ENCODE measurements at places on chromosomes 7 and 10.

- no peak for DNase-seq
Observed at GRCh38 chr10:75910032-75910431, 478.6 kb downstream of the LRMDA start.

DNA sequence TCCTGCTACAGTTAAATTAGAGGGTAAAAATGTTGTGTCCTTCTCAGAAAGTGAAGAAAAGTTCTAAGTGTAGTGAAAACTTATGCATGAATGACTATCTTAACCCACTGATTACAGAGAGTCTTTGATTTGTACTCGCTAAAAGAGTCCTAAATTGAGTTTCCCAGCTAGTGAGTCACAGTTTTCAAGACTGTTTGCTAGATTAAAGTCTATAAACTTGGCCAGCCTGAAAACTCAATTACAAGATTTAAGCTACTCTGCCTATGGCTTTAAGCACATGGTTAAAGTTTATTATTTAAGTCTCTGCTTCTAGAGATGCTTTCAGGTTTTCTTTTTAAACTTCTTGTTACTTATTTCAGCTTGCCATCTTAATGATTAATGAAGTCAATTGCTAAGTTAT lies 44.4 kb downstream of the MRPS24 start:
- no peak for DNase-seq

- no peak for DNase-seq
Observed at GRCh38 chr10:129253865-129254179, 213.2 kb upstream of the MGMT start.

GRCh38 chr7:82726038-82726800 lies 282.6 kb upstream of the CACNA2D1 start:
- no peak for DNase-seq

DNA sequence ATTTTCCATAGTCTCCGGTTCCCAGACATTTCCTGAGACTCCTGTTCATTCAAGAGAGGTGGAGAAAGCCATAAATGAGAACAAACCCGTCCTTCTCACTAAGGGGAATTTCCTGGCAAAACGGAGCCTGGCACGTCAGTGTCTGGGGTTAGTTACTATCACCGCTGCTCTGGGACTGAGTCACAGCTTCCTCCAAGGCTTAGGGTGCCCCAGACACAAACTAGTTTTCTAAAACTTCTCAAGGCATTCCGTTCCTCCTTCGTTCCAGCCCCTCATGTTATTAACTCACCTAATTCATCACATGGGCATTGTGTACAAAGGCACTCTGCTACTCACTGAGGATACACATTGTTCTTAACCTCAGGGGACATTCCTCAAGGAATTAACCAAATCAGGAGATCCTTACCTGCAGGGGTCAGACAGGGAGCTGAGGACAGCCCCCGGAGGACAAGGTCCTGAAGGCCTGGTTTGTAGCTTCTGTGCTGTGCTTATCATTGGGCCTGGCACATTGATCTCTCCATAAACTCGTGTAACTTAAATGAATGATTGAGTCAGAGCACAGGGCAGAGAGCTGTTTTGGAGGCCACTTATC lies 103.0 kb upstream of the KLF6 start:
- peak; percentile 40 for DNase-seq

DNA sequence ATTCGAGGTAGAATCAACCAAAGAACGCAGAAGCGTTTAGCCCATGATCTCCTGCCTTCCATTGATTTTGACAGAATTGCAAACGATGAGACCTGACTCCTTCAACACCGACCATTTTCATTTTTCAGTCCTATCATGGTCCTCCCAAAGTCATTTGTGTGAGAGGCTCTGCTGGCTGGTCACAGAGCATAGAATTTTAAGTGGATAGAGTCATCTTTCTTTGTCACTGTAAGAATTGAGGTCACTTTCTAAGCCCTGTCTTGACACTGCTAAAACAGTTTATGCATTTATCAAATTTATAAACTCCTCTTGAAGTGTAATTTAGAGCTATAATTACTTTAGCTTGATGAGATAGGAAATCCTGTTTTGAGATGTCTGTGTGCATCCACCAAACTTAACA lies 72.0 kb downstream of the UBE3C start:
- no peak for DNase-seq

DNA sequence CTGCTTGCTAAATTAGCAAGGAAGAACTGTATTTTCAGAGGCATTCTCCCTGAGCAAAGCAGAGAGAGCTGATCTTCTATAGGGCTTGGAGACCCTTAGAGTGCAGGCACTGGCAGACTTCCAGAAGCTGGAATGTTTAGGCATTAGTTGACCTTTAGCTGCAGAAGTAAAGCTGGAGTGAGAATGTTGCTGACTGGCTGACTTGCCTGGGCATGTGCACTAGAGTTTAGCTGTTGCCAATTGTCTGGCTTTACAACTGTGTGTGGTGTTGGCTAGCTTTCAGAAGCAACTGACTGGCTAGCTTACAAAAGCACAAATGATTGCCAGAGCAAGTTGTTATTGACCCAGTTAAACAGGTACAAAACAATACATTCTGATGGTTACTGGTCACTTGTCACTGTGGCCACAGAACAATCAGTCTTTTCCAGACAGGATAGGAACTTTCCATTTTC lies 25.1 kb downstream of the FAM13C start:
- DNase-seq = no peak

DNA sequence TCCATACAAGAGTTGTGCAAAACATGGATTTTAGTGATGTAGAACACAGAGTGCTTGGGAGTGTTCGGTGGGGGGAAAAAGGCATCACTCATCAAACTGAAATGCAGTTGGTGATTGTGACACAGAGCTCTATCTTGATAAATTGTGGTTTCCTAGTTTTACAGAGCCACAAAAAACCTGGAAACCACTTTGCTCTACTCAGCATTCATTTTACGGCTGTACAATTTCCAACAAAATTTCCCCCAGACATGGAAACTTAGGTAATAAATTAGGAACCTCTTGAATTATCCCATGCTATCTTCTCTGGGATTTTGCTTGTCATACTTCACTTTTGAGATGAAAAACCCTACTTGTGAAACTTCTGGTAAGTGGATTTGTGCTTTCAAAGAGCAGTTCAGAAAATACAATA lies 614.9 kb upstream of the FZD8 start:
- DNase-seq = no peak

GRCh38 chr7:2819954-2820397 lies 24.1 kb downstream of the GNA12 start:
- DNase-seq = no peak

- DNase-seq = no peak
Observed at GRCh38 chr7:155456738-155457543, 988 bp upstream of the EN2 start.

- DNase-seq = no peak
Observed at GRCh38 chr10:93261961-93262610, 188.4 kb downstream of the CYP26A1 start.

DNA sequence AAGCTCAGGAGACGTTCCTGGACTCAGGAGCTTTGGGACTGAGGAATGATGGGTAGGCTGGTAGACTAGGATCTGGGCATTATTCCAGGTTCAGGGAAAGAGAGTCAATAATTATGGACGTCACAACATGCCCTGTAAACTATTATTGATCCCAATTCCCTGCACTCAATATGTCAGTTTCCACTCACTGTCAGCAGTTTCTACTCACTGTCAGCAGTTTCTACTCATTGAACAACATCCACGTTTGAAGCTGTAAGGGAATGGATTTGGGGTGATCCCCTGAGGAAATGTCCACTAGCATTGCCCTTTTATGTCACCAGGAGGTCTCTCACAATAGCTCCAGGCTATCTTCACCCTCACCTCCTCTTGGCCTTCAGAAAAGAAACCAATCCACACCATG lies 1268.6 kb downstream of the TYW1 start:
- no peak for DNase-seq

- no peak for DNase-seq
Observed at GRCh38 chr10:122213766-122214165, 57.3 kb upstream of the BTBD16 start.

- DNase-seq = no peak
Observed at GRCh38 chr7:125112850-125113249, 183.2 kb upstream of the POT1 start.

- no peak for DNase-seq
Observed at GRCh38 chr7:32673275-32673983, 178.1 kb downstream of the AVL9 start.

GRCh38 chr7:120273476-120273975 lies 551 bp downstream of the KCND2 start:
- DNase-seq = no peak

- no peak for DNase-seq
Observed at GRCh38 chr10:119183664-119184412, 5.2 kb upstream of the PRDX3 start.

DNA sequence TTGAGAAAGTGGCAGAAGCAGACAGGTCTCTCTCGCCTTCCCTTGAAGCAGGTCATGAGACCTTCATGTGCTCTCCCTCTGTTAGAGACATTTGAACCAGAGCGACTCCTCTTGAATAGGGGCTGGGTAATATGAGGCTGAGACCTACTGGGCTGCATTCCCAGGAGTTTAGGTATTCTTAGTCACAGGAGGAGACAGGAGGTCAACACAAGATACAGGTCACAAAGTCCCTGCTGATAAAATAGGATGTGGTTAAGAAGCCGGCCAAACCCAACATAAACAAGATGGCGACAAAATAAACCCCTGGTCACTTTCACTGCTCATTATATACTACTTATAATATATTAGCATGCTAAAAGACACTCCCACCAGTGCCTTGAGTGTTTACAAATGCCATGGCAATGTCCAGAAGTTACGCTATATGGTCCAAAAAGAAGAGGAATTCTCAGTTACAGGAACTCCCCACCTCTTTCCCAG lies 43.5 kb upstream of the MSRB2 start:
- no peak for DNase-seq

DNA sequence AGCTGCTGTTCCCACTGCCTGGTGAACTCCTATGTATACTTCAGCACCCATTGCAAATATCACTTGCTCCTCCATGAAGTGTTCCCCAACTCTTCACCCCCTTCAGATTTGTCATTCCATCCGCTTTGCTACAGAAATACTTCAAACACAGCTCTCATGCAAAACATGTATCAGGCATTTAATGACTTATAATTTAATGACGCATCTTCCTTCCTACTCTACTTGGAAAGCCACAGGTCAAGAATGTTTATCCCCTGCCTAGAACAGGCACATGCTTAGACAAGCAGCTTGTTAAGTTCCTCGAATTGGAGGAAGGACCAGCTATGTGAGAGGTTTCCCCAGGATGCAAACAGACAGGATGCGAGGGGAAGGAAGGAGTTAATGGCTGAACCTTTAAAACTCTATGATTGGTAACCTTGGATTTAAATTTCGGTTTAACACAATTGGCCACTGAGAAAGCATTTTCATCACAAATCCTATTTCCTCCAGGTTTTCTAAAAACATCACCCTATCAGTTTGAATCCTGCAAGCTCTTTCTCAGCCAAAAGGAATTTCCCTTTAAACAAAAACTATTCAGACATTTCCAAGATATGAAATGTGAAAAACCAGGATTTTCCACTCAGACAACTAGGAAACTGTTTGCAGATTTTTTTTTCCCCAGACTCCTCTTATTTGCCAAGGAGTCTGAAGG lies 11.5 kb downstream of the CREB3L2 start:
- DNase-seq = no peak

- no peak for DNase-seq
Observed at GRCh38 chr10:103199488-103199887, 6.4 kb upstream of the NT5C2 start.

GRCh38 chr7:125358551-125359167 lies 429.0 kb upstream of the POT1 start:
- DNase-seq = no peak

DNA sequence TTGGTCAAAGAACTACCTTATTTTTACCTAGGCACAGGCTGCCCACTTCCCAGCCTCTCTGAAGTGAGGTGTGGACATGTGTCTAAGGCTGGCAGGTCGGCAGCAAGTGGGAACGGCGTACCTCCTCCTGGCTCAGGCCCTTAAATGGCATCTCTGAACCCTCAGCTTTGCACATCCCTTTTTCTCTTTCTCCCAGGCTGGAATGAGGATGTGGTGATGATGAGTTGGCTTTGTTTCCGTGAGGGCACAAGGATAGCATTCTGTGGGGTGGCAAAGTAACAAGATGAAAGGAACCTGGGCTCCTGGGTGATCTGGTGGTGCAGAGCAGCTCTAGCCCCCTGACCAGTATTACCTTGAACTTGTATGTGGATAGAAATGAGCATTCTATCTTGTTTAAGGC lies 196.8 kb downstream of the REEP3 start:
- DNase-seq = no peak

- no peak for DNase-seq
Observed at GRCh38 chr10:114899982-114900381, 38.0 kb upstream of the TRUB1 start.

- DNase-seq = no peak
Observed at GRCh38 chr10:116978901-116979300, 26.1 kb downstream of the SHTN1 start.

Data from activated CD4-positive, CD25-positive, alpha-beta regulatory T cell treated with anti-CD3 and anti-CD28 coated beads, Interleukin-2, amount 50 U/mL, for 16 hours (primary cell).